Stimulated activated CD4-positive, alpha-beta T cell treated with anti-CD3 and anti-CD28 coated beads, Interleukin-4, amount 100 ng/mL, for 1 hour (primary cell): ENCODE measurements at places on chromosomes 7 and 10.

GRCh38 chr7:71843676-71844075 lies 568.5 kb downstream of the CALN1 start:
- DNase-seq = no peak

DNA sequence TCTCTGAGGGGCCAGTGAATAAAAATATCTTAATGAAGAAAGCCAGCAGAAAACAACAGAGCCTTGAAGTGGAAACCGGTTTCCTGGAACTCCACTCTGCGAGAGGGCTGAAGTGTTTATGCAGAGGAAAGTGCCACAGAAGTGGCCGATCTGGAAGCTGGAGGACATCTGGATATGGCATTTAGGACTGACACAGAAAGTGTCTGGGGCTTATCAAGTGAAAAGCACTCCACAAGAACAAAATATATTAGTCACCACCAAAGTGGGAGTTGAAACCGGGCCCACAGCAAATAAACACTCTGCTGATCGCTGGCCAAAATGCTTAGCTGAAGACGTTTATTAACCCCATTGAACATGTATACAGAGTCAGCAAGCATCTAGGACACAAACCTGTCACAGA lies 7.8 kb downstream of the NOD1 start:
- no peak for DNase-seq

DNA sequence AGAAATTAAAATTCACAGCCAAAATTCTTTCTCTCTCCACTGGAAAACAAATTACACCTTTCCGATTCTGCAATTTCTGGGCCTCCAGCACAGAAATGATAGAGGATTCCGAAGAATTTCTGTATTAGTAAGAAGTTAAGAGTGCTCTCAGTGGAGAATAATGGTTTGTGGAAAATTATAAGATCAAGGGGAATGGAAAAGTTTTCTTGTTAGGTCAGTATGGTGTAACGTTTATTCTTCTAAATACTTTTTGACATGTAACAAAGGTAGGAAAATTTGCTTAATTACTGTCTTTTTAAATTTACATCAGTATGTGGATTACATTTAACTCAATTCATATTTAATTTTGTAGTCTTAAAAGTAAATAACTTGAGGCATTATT lies 288.3 kb upstream of the NFE2L3 start:
- no peak for DNase-seq

DNA sequence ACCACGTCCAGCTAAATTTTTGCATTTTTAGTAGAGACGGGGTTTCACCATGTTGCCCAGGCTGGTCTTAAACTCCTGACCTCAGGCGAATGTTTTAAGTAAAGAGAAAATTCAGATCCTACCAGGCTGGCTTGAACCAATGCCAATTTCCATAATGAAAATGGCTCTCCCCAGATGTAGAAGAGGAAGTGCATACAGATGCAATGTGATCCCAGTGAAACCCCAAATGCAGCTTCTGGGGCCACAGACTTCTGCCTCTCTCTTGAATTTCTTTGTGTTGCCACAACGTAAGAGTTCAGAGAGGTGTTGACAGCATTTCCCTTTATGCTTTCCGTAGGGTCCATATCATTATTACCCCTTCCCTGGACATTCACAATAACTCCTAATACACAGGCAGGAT lies 29.6 kb upstream of the GOT1 start:
- no peak for DNase-seq

GRCh38 chr7:39421661-39422060 lies 144.5 kb upstream of the YAE1 start:
- DNase-seq = no peak

DNA sequence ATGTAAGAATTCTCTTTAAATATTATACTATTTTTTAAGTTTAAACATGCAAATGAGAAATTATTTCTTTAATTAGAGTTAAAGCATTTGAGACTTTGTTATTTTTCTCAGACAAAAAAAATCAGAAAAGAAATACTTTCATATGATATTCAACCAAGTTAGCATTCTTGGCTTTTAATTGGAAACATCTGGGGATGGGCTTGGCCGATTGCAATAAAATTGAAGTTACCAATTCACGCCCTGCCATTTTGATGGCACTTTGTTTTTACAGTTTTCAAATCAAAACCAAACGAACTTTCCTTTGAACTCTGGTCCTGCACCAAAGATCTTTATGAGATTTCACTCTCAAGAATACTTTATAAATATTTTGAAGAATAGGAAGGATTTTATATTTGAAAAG lies 127.7 kb downstream of the ATE1 start:
- no peak for DNase-seq

GRCh38 chr10:130470973-130471372 lies 334.8 kb downstream of the GLRX3 start:
- no peak for DNase-seq

GRCh38 chr10:131870411-131870810 lies 30.4 kb upstream of the PPP2R2D start:
- no peak for DNase-seq

DNA sequence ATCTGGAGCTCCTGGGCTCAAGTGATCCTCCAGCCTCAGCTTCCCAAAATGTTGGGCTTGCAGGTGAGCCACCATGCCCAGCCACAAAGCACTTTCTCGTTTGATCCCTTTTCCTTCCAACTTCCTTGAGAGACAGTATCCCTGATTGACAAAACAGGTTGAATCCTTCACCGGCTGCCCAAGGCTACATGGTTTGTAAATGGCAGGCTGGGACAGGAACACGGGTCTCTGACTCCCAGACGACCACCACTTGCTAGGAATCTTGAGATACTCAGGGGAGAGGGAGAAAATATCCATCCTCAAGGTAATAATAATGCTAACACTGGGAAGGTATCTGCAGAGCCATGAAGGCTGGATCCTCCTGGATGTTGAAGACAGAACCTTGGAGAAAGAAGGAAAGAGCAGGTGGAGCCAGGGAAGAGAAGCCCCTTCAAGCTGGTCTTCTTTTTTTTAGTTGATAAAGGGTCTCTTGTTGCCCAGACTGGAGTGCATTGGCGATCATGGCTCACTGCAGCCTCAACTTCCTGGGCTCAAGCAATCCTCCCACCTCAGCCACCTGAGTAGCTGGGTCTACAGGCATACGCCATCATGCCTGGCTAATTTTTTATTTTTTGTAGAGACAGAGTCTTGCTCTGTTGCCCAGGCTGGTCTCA lies 19.8 kb downstream of the MMRN2 start:
- no peak for DNase-seq

DNA sequence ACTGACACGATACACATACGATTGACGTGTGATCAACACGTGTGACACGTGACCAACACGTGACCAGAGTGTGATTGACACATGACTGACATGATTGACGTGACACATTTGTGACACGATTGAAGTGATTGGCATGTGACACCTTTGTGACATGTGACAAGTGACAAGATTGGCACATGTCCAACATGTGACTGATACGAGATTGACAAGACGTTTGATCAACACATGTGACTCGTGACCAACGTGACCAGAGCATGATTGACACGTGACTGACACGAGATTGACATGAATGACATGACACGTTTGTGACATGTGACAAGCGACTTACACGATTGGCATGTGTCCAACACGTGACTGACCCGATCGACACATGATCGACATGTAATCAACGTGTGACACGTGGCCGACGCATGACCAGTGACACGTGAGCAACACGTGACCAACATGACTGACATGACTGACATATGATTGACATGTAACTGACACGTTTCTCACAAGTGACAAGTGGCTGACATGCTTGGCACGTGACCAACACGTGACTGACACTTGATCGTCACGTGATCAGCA lies 22.0 kb downstream of the CRPPA start:
- no peak for DNase-seq

- peak; percentile 72 for DNase-seq
These were observed at the start of gene ADAM8 for GRCh38 chr10:133276435-133277201. TSS of gene ADAM8 (minus strand) at chr10:133276868. CDS start at chr10:133276817, 51 bp downstream.

DNA sequence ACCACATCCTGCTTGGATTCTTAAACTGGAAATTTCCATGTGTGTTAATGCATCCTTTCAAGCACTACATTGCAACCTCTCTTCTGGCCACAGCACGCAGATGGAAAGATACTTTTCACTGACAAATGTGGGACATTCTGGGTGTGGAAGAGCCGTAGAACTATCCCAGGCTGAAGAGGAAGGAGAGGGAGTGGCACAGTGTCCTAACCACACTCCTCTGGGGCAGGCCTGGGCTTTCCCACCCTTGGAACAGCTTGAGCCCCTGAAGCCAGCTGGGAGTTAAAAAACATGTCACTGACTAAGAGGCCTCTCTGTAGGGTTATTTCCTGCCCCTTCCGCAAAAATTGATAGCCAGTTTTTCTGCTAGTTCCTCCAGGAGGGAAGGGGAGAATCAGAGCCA lies 34.0 kb upstream of the DNMBP start:
- DNase-seq = no peak

GRCh38 chr10:43122096-43122495 lies 16.1 kb upstream of the CSGALNACT2 start:
- DNase-seq = no peak

DNA sequence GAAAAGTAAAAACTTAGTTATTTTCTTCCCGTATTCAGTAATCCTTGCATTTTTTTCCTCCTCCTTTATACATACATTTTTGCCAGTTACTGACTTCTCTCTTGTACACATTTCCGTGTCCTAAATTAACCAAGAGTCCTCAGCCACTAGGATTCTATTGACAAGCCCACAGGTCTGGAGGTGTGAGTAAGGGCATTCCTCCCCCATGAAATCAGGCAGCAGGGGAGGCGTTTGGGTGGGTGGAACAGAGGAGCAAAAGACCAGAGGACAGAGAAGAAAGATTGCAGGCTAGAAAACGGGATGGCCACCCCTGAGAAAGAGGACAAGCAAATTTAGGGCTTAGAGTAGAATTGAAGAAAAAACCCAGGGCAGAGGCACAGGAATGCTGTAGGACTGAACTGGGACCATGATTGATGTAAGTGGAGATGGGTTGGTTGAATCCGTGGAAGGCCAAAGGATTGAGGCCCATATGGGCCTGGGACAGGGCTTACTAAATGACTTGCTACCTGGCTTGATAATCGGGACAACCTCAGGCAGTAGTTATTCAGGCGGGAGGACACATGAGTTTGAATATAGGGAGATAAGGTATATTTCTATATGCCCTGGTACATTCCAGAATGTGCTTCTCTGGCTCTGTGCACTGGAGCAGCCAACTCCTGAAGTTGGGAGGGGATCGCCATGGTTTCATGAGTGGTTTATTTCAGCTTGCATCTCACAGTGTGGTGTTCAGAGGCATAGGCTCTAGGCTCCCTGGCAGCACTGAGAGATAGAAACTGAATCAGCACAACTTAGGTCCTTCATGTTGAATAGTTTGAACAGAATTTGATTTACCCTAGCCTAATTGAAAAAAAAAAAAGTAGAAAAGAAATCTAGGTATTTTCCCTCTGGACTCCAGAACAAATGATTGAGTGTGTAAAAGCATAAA lies 28.0 kb downstream of the IKZF1 start:
- DNase-seq = no peak

GRCh38 chr10:22086730-22087401 lies 83.3 kb upstream of the DNAJC1 start:
- no peak for DNase-seq

GRCh38 chr7:92425311-92425947 lies 21.9 kb upstream of the GATAD1 start:
- DNase-seq = no peak

- peak; percentile 65 for DNase-seq
These were observed 262.8 kb upstream of the AOAH start for GRCh38 chr7:36986948-36987724.

- DNase-seq = no peak
These were observed 6.1 kb downstream of the NYAP1 start for GRCh38 chr7:100489824-100490223.

GRCh38 chr7:158034571-158034970 lies 553.1 kb downstream of the PTPRN2 start:
- DNase-seq = no peak

DNA sequence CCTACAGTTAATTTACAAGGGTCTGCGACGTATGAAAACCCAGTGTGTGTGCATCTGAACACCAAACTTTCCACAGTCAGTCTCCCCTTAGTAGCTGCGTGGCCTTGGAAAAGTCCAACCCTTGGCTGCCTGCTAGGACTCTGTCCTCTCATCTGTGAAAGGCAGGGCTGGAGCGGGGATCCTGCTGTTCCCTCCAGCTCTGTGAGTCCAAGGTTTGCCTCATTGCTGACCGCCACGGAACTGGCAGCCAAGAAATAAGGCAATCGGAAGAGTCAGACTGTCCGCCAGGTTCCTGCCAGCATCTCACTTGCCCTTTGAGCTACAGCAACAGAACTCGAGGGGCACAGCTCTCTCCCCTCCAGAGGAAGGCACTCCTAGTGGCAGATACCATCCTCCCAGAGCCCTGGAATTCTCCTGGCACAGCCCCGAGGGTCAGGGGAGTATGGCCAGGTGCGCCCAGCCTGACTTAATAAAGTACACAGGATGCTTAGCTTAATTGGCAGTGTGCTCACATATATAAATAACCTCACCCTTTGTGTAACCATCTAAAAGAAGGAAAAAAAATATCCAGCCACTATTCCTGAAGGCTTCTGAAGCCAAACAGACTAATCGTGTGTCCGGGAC lies 530.1 kb upstream of the FOXK1 start:
- no peak for DNase-seq

- DNase-seq = no peak
These were observed 4.9 kb downstream of the SLC25A13 start for GRCh38 chr7:96316949-96317348.

- DNase-seq = no peak
These were observed 262.5 kb upstream of the PPP2R2D start for GRCh38 chr10:131638049-131638879.

- no peak for DNase-seq
These were observed 48.3 kb upstream of the STEAP4 start for GRCh38 chr7:88355011-88355410.

DNA sequence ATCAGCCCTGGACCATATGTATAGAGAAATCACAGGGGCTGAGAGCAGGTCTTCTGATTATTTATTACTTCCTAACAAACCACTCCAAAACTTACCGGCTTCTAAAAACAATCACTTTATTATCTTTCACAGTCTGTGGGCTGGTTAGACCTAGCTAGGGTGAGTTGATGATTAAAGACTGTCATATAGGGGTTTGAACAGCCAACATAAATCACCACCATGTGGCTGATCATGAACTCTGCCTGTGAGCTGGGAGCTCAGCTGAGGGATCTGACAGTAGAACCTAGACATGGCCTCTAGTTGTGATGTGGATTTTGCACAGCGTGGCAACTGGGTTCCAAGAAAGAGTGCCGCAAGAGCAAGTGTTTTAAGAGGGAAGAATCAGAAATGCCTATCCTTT lies 305.4 kb downstream of the CSTF2T start:
- DNase-seq = no peak

DNA sequence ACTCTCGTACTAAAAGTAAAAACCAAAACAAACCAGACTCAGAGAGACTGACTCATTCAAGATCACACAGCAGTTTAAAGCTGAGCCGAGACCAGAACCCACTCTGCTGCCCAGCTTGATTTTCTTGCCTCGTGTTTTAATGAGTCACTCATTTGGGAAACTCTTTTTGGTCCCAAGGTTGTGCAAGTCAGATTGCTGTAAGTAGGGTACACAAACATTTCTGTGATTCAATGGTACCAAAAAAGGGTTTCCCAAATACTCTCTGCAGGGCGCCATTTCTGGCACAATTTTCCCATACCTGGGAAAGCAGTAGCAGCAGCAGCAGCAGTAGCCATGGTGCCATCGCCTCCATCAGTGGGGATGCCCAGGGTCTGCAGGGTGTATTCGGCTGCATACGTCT lies 69.9 kb downstream of the ASAH2B start:
- no peak for DNase-seq

GRCh38 chr7:132779164-132779563 lies 202.9 kb upstream of the PLXNA4 start:
- no peak for DNase-seq
